ENCODE measurements at places on chromosomes 5 and 9. TPM values are rescaled to one million over a fixed set of nuclear protein-coding genes. Genes with fewer than 3 reads are reported as not detected.

DNA sequence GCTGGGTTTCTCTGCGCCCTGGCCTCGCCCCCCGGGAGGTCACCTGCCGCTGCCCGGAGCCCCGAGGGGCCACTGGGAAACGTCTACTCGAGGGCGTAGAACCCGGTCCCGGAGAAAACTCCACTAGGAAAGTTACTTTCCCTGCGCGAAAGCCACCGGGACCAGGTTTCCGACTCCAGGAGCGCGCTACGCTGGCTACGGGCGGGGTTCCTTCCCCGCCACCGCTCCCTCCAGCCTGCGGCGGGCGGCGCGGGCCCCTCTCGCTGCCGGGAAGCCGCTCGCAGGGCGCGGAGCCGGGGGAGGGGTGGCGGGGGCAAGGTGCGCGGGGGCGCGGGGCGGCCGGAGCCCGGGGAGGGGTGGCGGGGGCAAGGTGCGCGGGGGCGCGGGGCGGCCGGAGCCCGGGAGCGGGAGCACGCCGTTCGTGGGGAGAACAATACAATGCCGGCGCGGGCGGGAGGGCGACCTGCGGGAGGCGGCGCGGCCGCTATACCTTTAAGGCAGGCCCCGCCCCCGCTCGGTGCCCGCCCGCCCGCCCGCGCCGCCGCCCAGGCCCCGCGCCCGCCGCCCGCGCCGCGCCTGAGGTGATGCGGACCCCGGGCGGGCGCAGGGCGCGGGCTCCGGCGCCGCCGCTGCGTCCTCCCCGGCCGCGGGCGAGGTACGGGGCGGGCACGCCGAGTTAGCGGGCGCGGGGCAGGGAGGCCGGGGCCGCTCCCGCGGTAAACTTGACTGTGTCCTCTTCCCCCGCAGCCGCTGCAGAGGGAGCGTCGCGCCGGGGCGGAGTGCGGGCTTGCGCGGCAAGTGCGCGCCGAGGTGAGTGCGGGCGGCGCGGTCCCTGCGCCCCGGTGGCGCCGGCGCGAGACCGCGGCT lies 278.1 kb downstream of the AOPEP start:
- peak; percentile 87 for DNase-seq

- peak; percentile 87 for DNase-seq
Observed at GRCh38 chr9:34403554-34404380, 27.1 kb upstream of the MYORG start.

- DNase-seq: no peak
Observed at GRCh38 chr9:117835798-117836197, 131.6 kb downstream of the TLR4 start.

DNA sequence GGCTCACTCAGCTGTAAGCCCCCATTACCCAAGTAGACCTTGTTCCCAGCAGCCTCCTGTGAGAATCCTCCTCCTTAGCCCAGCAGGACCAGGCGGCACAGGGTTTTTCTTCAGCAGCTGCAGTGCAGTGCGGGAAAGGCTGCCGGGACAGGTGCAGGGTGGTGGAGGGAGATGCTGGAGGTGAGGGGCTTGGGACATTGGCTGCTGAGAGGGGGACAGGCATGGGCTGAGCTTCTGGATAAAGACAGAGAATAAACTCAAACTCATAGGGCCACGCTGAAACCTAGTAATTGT lies 174.7 kb downstream of the CACNA1B start:
- DNase-seq: no peak

- DNase-seq: no peak
Observed at GRCh38 chr9:135357863-135358551, 121.6 kb upstream of the PPP1R26 start.

- no peak for DNase-seq
Observed at GRCh38 chr5:16033187-16033925, 146.2 kb downstream of the MARCHF11 start.

GRCh38 chr5:66338828-66339227 lies 194.7 kb downstream of the SREK1 start:
- DNase-seq: no peak

- DNase-seq: no peak
Observed at GRCh38 chr9:130728721-130729120, 35.1 kb downstream of the EXOSC2 start.

- no peak for DNase-seq
Observed at GRCh38 chr9:136558373-136558772, 12.5 kb upstream of the NOTCH1 start.

C1QTNF2 gene
- 1.5 TPM for polyA plus RNA-seq

FRRS1L gene
- 2.6 TPM for polyA plus RNA-seq

Measured in hepatocyte (in vitro differentiated cells).